NCI-H1105 (cell line): ENCODE measurements at places on chromosomes 5 and 9.

DNA sequence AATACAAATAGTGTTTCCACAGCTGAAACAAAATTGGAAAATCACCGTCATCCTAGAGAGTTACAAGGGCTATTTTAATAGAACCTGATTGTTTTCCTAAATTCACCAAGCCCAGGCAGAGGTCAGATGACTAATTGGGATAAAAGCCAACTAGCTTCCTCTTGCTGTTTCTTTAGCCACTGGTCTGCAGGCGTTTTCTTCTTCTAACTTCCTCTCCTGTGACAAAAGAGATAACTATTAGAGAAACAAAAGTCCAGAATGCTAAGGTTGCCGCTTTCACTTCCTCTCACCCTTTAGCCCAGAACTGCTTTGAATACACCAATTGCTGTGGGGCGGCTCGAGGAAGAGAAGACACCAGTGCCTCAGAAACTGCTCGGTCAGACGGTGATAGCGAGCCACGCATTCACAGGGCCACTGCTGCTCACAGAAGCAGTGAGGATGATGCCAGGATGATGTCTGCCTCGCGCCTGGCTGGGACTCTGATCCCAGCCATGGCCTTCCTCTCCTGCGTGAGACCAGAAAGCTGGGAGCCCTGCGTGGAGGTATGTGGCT lies at the start of gene TLR4:
Gene TLR4, plus strand, starts transcription at position 380 of the 552 bp plus-strand sequence. Its CDS starts 70 bp downstream, at position 450.
- DNase-seq = no peak

- no peak for DNase-seq
Observed at GRCh38 chr9:126682928-126683697, 69.4 kb downstream of the LMX1B start.

DNA sequence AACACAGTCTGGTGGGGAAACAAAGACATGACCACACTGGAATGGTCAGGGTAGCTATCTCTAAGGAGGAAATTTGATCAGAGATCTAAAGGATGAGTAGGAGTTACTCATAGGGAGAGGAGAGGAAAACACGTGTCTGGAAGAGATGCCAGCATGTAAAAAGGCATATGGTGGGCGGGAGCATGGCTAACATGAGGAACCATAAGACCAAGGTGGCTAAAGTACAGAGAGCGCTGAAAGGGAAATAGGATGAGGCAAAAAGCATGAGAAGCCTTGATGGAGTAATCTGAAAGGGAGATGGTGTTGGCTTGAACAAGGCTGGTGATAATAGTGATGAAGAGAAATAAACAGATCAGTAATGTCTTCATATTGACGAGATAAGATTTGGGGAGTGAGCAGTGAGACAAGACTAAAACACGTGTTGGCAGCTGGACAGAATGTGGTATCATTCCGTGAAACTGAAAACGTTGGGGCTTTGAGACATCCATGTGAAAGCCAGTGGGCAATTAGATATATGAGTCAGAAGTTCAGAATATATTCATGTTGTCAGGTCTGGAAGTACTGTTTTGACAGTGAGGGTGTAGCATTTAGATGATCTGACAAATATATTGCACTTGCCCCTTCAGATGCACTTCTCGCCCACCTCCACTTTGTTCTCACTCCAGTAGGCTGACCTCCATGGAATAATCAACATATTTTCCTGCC lies 209.1 kb upstream of the KCNN2 start:
- no peak for DNase-seq

- no peak for DNase-seq
Observed at GRCh38 chr9:20811872-20812271, 127.8 kb downstream of the FOCAD start.

GRCh38 chr9:119367683-119368075 lies 1.6 kb downstream of the BRINP1 start:
- DNase-seq = no peak

DNA sequence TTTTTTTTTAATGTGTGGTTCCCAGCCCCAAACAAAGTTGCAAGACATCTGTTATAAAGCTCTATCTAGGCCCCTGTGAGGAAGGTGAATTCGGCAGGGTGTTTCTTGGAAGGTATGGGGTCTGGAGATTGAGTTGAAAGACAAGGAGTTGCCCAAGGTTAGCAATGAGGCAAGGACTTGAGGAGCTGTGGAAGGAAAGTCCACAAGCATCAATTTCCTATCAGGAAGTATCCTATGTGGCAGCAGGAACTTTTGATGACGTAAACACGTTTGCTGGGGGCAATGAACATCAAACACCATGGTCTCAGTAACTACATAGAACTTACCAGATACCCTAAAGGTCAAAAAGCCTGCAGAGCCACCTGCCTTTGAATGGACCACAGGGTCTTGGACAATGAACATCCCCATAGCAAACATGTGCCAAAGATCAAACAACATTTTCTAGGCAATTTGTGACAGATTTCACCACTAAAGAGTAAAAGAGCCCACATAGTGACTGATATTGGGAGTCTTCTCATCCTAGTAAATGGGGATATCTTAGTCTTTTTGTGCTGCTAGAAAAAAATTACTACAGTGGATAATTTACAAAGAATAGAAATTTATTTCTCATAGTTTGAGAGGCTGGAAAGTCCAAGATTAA lies 145.1 kb downstream of the GCNT1 start:
- no peak for DNase-seq

DNA sequence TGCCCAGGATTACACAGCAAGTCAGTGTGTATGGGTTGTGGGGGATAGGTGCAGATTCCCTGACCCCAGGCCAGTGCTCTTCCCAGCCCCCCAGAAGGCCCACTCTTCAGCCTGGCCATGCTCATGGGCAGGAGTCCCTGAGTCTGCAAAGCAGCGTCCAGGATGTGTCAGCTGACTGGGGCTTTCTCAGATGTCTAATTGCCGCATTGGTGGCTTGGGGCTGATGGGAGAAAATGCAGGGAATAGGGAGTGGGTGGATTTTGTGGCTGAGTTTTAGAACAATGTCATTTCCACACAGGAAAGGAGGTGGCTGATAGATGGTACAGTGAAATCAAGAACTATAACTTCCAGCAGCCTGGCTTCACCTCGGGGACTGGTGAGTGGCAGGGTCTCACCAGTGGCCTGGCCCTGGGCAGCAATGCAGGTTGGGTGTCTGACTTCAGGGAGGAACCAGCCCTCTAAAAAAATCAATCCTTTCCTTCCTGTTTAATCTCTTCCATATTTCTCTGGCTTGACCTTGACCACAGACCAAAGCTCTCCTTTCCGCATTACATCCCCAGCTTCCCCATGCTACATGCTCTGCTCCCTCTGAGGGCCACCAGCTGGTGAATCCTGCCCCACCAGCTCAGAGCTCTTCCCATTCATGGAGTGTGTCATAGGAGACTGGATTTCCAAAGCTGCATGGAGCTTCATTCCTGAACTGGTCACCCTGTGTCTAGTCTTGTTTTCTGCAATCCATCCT lies 14.2 kb downstream of the GLIPR2 start:
- DNase-seq = no peak

GRCh38 chr9:72882117-72882775 lies 70.6 kb downstream of the ALDH1A1 start:
- no peak for DNase-seq

GRCh38 chr9:90552317-90552716 lies 90.3 kb downstream of the DIRAS2 start:
- no peak for DNase-seq

DNA sequence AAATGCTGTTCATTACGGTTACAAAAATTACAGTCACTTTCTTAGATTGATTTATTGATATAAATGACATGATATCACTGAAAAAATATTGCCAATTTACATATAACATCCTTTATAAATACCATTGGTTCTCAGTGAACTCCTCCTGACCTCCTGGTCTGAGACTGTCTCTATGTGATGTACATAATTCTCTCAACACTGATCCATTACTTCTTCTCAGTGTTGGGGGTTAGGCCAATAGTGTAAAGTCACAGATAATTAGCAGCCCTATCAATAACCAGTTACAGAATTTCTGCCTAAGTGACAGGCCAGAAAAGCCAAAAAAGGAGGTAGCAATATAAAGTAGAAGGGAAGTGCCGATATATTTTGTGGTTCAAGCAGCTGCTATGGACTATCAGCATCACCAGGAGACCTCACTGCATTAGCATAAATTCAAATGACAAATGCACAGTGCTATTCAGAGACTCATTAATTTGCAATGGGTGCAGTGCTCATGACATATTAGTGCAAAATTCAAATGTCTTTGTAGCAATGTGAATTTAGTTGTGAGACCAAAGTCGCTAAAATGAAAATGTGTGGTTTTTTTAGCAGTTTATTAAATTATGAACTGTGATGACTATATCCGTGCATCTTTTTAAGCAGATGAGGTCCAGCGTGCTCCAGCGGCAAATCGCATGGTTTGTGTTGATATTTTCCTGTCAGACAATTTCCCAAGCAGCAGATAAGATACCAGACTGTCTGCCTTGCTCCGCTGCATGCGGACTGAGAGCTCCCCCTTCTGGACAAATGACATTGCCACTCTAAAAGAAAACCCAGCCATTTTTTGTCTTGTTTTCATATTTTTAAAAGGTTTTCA lies 144.6 kb downstream of the CETN3 start:
- peak; percentile 41 for DNase-seq

DNA sequence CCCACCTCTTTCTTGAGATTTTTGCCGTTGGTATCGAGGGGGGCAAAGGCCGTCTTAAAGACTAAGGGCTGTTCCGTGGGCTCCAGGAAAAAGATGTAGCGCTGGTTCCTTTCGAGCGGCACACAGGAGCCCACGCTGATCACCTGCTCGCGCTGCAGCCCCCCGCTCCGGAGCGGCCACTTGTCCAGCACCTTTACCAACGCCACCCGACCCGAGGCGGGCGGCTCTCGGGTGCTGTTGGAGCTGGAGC lies 781 bp downstream of the NRG2 start:
- DNase-seq = no peak

GRCh38 chr5:26625099-26625498 lies 413.3 kb downstream of the CDH9 start:
- no peak for DNase-seq

GRCh38 chr5:43041110-43041668 lies 1.1 kb upstream of the ANXA2R start:
- peak; percentile 34 for DNase-seq

GRCh38 chr5:10599862-10600284 lies 36.0 kb downstream of the ANKRD33B start:
- no peak for DNase-seq

- no peak for DNase-seq
Observed at GRCh38 chr9:35538361-35539234, 48.7 kb downstream of the RUSC2 start.

DNA sequence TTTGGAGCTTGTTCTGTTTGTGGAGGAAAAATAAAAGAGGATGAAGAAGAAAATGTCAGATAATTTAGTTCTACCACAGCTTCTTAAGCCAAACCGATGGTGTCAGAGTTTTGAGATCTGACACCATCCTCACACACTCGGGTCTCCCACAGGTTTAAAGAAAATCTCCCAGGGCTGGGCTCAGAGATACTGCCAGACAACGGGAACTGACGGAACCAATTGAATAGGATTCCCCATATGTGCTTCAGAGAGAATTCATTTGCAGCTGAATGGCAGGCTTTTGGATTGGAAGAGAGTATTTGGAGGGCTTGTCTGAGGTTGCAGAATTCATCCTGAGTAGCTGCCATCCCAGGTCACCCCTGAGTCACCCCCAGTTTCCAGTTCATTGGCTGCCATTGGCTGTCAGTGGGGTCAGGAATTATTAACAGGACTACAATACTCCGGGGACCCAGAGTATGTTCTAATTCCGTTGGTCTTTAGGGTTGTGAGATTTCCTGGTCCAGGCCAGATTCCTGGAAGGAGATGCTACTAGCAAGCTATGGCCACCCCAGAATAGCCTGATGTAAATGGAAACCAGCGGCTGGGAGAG lies 131.3 kb downstream of the PDZD2 start:
- no peak for DNase-seq

DNA sequence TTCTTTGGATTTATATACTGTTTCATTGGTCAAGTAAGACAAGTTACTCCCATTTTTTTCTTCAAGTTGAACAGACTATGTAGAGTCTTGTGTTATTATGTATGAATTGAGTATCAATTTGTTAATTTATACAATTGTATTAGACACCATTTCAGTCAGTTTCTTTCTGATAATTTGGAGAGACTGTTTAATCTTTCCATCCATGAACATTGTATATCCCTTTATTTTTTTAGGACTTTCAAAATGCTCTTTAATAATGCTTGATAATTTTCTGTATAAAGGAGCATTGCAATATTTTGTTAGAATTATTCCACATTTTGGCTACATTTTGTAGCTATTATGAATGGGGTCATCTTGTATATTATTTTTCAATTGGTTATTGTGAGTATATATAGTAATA lies 69.1 kb upstream of the PJA2 start:
- DNase-seq = no peak
